Aortic smooth muscle cell (primary cell): ENCODE measurements at places on chromosomes 12 and 14. TPM values are rescaled to one million over a fixed set of nuclear protein-coding genes. Genes with fewer than 3 reads are reported as not detected.

The RFLNA gene
- 1.3 TPM in 1 of 2 replicates, not detected in the other for total RNA-seq

The CLEC2B gene
- total RNA-seq: 4.2 and 4.4 TPM in 2 replicates

The MTHFD1 gene
- 53.7 and 68.0 TPM in 2 replicates for total RNA-seq

The FLRT2 gene
- 2.8 and 6.8 TPM in 2 replicates for total RNA-seq

The TPH2 gene
- total RNA-seq: not detected in 2 replicates

The SERPINA12 gene
- not detected in 2 replicates for total RNA-seq

The COCH gene
- total RNA-seq: 0.06 TPM in 1 of 2 replicates, not detected in the other
